Fibroblast of skin of right quadriceps (primary cell): ENCODE measurements at places on chromosomes 12 and 14.

DNA sequence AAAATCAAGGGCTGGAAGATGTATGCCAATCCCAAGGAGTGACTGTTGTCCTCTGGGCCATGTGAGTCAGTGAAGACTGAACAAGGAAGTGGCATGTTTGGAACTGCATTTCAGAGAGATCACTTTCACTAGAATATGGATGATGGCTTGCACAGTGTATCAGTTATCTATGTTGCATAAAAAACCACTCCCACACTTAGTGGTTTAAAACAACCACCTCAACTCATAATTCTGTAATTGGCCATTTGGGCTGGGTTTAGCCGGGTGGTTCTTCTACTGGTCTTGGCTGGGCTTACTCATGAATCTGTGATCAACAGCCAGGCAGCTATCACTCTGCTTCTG is 15.4 kb downstream of the BDKRB1 start:
- no peak for DNase-seq

DNA sequence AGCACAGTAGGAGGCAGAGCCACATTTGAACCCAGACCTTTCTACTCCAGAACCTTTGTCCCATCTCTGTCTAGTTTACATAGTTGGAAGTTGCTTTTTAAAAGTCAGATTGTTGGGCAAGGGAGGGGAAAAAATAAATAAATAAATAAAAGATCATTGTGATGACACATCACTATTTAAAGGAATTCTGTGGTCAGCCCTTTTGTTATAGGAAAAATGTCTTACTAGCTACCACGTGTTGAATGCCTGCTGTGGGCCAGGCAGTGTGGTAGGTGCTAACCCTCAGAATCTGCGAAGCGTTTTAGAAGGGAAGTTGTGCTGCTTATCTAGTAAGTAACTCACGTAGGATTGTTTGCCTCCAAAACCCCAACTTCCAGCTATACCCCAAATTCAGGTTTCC is 62.3 kb downstream of the BHLHE41 start:
- DNase-seq = peak; percentile 79

- peak; percentile 92 for DNase-seq
These were observed 143.7 kb downstream of the AKAP6 start for GRCh38 chr14:32472512-32473463.

- DNase-seq = no peak
These were observed 3.3 kb downstream of the EEF1AKMT3 start for GRCh38 chr12:57775563-57776246.

DNA sequence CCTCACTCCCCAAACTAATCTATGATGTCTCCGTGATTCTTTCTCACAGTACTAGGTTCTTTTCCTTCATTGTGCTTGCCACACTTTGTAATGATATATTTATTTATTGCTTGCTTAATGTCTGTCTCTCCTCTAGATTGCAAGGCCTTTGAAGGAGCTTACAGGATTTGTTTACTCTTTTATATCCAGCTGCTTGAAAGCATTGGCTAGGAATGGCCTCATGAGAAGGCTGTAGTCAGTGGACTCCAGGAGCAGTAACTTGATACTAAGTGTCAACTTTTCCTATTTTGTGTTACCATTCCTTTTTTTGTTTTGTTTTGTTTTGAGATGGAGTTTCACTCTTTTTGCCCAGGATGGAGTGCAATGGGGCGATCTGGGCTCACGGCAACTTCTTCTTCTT is 7.3 kb upstream of the FAM234B start:
- DNase-seq = no peak

- DNase-seq = peak; percentile 34
These were observed 10.9 kb upstream of the IL22 start for GRCh38 chr12:68264158-68264855.

GRCh38 chr14:92844204-92844603 is 50.1 kb downstream of the GOLGA5 start:
- DNase-seq = no peak

DNA sequence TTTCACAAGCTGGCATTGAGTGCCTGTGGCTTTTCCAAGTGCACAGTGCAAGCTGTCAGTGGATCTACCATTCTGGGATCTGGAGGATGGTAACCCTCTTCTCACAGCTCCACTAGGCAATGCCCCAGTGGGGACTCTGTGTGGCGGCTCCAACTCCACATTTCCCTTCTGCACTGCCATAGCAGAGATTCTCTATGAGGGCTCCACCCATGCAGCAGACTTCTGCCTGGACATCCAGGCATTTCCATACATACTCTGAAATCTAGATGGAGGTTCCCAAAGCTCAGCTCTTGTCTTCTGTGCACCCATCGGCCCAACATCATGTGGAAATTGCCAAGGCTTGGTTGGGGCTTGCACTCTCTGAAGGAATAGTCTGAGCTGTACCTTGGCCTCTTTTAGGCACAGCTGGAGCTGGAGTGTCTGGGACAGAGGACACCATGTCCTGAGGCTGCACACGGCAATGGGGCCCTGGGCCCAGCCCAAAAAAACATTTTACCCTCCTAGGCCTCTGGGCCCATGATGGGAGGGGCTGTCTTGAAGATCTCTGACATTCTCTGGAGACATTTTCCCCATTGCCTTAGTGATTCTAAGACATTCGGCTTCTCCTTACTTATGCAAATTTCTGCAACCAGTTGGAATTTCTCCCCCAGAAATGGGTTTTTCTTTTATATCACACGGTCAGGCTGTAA is 313.3 kb upstream of the SFSWAP start:
- no peak for DNase-seq

GRCh38 chr14:50038398-50039119 is 77.8 kb downstream of the VCPKMT start:
- DNase-seq = peak; percentile 99

- no peak for DNase-seq
These were observed 679 bp downstream of the BDKRB2 start for GRCh38 chr14:96205059-96205977.

- no peak for DNase-seq
These were observed 216.7 kb downstream of the MED13L start for GRCh38 chr12:116060764-116061163.

GRCh38 chr12:10861366-10861765 is 12.1 kb upstream of the PRR4 start:
- peak; percentile 3 for DNase-seq

- DNase-seq = peak; percentile 47
These were observed 75.8 kb downstream of the C12orf50 start for GRCh38 chr12:87953256-87953860.

GRCh38 chr12:131082290-131083194 is 128.8 kb downstream of the ADGRD1 start:
- no peak for DNase-seq

DNA sequence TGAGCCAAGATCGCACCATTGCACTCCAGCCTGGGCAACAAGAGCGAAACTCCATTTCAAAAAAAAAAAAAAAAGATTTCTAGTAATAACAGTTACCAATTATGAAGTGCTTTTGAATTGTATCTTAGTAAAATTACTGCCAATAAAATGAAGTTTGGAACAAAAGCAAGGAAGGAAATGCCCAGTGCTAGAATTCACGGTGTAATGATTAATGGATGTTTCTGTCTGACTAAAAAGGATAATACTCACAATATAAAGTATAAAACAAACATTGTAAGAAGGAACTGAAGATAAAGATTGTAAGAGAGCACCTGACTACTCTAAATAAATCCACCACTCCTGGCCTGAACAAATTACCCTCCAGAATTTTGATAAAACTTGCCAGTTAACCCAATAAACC is 4.0 kb downstream of the TMEM116 start:
- DNase-seq = no peak

DNA sequence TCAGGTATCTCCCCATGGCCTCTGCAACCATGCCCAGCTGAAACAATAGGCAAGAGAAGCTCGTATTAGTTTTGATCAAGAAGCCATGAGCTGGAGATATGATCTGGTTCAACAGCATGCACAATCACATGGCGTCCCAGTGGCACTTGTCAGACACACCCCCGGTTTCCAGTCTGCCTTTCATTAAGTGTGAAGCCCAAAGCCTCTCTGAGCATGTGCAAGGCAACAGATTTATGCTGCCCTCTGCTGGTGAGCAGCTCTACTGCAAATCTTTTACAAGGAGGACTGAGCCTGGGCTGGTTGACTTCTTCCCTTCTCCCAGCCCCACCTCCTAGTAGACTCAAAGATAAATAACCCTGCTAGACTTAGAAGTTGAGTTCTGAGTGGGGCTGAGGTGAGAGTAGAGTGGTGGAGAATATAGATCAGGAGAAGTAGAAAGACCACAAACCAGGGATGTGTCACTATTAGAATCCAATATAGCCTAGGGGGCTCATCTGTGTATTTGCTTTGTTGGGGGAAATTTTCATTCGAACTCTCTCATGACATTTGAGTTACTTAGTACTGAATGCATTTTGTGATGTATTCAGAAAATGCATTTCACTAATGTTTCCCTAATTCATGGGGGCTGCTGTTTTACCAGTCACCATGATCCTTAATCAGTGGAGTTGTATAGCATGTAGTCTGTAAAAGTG is 53.7 kb upstream of the MBIP start:
- peak; percentile 69 for DNase-seq

GRCh38 chr14:99554184-99554583 is 49.8 kb downstream of the CCDC85C start:
- DNase-seq = no peak

- DNase-seq = no peak
These were observed 90.1 kb downstream of the HELB start for GRCh38 chr12:66392266-66392915.

DNA sequence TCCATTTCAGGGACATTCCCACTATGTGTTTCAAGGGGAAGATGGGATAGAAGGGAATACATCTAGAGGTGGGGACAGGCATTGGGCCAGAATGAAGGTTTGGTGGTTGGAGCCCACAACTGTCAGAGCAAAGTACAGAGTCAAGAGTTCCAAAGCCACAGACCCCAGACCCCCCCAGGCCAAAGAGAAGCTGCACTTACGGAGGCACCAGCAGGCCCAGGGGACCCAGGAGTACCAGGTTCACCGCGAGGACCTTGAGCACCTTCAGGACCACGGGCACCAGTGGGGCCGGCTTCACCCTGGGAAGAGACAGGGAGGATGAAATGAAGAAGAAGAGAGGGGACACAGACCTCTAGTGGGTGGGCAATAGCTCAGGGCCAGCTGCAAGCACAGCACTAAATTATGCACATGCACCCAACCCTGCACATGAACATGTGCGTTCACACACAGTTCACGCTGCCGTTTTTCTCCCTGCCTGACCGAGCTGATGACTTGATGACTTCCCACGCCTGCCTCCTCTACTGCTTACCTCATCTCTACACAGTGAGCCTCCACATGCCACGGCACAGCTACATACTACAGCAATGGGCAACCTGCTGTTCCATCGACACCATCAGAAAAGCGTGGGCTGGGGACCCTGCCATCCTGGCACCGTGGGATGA is 16.7 kb downstream of the COL2A1 start:
- DNase-seq = no peak

GRCh38 chr12:64673490-64674169 is 63.3 kb downstream of the RASSF3 start:
- DNase-seq = peak; percentile 80

DNA sequence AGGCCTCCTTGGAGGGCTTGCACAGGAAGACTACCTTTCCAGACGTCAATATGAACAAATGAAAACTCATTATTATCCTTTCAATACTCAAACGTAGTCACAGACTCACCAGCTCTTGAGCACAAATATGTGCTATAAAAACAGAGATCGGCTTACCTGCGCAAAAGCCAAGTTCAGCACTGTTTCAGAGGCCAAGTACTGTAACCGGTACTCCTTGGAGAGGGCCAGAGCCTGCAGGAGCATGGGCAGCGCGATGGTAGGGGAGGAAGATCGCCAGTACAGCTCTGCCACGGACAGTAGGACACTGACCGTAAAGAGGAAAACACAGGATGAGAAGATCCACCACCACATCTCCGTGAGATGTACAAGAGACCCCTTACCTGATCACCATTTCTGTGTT is 21.6 kb upstream of the CAMKK2 start:
- no peak for DNase-seq

- DNase-seq = no peak
These were observed 160.7 kb upstream of the ARID2 start for GRCh38 chr12:45568808-45569207.
